ENCODE measurements at places on chromosomes 6 and 20.

- no peak for DNase-seq
Measured at GRCh38 chr20:60935971-60936370, 316.1 kb upstream of the CDH4 start.

DNA sequence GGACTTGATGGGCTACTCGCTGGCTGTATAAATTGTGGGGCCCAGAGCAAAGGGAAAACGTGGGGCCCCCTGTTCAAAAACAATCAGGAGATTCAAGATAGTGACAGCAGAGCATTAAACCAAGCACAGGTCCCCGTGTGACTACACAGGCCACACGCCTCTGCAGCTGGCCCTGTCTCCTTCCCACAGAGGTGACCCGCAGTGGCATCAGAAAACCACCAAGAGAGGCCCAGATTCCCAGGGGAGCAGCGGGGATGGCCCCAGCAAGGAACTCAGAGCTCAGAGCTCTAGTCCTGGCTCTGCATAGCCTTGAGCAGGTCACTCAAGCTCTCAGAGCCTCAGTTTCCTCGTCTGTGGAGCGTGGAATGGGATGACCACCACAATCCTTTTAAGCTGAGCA, 57.6 kb downstream of the CPNE5 start:
- no peak for DNase-seq

DNA sequence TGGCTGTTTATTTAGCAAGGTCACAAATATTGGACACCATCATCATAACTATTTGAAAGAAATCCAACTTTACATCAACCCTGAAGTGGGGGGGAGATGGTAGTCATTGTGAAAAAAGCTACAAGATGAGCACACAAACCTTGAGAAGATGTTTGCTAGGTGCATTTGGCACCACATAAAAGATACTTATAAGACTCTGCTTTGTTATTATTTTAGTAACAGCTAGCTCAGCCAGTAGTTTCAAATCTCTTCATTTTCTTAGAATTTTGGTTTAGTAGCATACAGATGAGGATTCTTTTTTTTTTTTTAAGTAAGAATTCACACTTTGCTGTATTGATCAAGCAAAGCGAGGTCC, 14.4 kb downstream of the ADTRP start:
- DNase-seq: no peak

DNA sequence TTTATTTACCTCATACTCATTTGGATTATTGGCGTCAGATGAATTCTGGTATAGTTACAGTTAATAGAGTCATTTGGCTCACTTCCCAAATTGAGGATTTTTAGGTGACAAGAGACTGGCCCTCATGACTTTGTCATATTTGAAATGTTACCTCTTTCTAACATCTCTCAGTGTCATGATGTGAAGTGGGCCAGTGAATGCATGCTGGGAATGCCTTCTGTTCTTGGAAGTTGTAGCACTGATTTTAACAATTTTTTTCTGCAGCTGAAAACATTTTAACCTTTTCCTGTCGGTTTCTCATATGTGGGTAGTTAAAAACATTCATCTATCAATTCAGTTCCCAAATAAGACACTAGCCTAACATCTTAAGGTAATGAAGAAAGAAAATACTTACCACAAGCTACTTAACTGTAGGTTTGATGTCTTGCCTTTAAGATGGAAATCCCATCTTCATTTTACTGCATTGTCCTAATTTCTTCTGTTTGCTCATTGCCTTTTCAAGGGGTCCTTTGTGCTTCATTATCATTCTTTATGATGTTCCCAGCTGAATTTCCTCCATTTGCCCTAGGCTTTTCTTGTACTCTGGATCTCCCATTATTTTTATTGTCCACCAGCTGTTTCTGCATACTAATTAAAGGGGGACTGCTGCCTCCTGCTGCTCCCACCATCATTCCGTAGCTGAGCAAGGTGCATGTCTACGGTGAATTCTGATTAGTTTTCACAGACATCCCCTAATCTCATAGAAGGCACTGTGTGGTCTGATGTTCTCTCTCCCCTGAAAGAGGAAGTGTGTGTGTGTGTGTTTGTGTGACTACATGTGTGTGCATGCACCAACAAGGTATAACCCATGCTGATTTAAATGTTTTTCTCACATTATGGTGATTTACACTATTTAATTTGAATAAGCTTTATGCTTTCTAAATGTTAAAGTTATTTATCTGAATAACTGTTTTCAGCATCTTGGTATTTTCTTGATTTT, 109.5 kb downstream of the B3GAT2 start:
- DNase-seq: no peak

DNA sequence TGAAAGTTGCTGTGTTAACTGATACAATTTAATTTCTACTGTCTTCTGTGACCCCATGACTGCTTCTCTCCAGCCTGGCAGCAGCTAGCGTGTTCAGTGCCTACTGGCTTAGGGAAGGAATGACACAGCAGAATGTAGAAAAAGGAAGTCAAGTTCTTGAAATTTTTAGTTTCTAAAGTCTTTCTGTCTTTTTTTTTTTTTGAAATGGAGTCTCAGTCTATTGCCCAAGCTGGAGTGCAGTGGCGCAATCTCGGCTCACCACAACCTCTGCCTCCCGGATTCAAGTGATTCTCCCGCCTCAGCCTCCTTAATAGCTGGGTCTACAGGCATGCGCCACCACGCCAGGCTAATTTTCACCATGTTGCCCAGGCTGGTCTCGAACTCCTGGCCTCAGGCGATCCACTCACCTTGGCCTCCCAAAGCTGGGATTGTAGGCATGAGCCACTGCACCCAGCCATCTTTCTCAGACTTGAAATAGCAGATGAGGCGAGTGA, 39.3 kb downstream of the PCNA start:
- no peak for DNase-seq

Measured in osteocyte (in vitro differentiated cells).